ENCODE measurements at places on chromosomes 5 and 9. TPM values are rescaled to one million over a fixed set of nuclear protein-coding genes. Genes with fewer than 3 reads are reported as not detected.

GRCh38 chr9:5205071-5205470 is 19.6 kb upstream of the INSL6 start:
- DNase-seq = no peak

Gene PCDHA12
- not detected for total RNA-seq

- DNase-seq = no peak
These were observed 93.6 kb downstream of the DTWD2 start for GRCh38 chr5:118894709-118895108.

- no peak for DNase-seq
These were observed 6.4 kb downstream of the ARAP3 start for GRCh38 chr5:141675672-141676071.

DNA sequence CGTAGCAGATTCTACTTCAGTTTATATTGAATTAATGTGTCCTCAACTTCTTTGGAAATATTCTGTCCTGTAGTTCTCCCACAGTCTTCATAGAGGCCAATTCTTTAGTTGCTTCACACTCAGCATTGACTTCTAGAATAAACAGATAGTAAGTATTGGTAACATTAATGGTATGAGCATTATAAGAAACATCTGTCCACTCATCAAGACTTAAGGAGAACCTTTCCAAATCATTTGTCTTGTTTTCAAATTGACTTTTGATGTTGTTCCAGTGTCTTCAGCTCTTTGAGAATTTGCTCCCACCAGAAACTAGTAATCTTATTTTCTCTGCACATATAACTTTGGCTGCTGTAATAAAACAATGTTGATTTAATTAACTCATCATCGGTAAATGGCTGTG is 18.3 kb downstream of the RANBP17 start:
- DNase-seq = no peak

Measured in CD4-positive, alpha-beta T cell (primary cell).